Hematopoietic multipotent progenitor cell (in vitro differentiated cells): ENCODE measurements at places on chromosomes 11 and 22.

DNA sequence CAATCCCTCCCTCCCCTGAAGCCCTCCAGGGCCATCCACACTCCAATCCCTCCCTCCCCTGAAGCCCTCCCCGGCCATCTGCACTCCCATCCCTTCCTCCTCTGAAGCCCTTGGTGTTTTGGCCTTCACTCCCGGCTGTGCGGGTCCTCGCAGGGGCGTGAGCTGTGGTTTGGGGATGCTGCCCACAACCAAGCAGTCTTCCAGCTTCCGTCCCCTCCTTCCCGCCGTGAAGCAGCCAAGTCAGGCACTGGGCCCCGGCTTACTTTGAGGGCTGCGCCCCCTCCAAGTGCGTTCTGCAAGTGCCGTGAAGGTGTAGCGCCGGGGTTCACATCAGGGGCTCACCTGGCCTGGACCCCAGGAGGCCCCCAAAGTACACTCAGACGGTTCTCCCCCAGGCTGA, 335.9 kb downstream of the BRD1 start:
- DNase-seq = no peak

DNA sequence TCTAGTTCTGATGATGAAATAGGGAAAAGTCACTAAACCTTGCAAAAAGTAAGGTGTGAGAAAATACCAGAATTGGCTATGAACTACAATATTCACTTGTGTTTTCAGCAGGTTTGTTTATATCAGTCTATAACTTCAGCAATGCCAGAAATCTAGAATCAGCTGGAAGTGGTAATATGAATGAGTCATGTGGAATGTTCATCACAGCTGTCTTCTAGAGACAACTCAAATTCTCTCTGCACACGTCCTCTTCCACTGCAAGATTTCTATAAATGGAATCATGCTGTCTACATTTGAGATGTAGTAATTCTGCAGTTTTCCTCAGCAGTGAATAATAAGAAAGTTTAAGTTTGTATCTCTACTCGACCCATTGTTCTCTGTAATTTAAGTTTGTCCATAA, 89.9 kb downstream of the OR4A15 start:
- no peak for DNase-seq

GRCh38 chr11:3035333-3035732, 21.9 kb downstream of the CARS1 start:
- no peak for DNase-seq

GRCh38 chr22:35425971-35426800, 26.2 kb downstream of the MCM5 start:
- DNase-seq = no peak

- no peak for DNase-seq
Observed at GRCh38 chr11:44192017-44192385, 96.5 kb downstream of the EXT2 start.

- DNase-seq = no peak
Observed at GRCh38 chr11:32602657-32603415, 19.2 kb downstream of the EIF3M start.
